Amniotic epithelial cell (primary cell): ENCODE measurements at places on chromosomes 7 and 10.

DNA sequence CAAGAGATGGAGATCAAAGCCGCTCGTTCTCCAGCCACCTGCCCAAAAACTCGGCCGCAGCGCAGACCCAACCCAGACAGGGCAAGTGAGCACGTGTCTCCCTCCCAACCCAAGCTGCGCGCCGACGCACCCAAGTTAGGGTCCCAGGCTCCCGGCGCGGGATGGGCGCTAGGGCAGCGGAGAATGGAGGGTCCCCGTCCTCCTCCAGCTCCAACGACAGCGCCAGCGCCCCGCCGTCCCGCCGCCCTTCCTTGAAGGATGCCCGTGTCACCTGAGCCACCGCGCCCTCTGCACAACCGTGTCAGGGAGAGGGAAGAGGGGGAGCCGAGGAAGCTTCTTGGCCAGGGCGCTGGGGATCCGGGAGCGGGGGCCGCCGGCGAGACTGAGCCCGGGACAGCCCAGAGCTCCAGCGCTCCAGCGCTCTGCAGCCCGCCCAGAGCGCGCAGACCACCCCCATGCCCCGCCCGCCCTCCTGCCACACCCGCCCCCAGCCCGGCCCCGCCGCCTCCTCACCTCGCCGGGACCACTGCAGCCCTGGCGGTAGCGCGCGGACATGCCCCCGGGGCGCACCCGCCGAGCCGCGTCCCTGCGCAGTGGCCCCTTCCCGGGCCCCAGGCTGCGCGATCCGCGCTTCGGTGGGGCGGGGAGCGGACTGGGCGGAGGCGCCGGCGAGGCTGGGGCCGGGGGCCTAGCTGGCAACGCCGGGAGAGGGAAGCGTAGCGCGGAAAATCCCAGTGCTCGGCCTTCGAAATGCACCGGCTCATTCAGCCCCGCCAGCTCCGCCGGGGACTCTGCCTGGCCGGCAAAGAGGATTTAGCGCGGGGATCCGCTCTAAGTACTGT is at the start of gene SLC16A12:
Gene SLC16A12, minus strand, starts transcription at position 424 of the 842 bp plus-strand sequence. CDS start 73,016 bp downstream, outside the sequence.
- DNase-seq, result no peak

- DNase-seq, result no peak
Measured at GRCh38 chr7:43195256-43195655, 82.8 kb downstream of the HECW1 start.

GRCh38 chr10:74643596-74643975 is 182.8 kb upstream of the KAT6B start:
- DNase-seq, result no peak

DNA sequence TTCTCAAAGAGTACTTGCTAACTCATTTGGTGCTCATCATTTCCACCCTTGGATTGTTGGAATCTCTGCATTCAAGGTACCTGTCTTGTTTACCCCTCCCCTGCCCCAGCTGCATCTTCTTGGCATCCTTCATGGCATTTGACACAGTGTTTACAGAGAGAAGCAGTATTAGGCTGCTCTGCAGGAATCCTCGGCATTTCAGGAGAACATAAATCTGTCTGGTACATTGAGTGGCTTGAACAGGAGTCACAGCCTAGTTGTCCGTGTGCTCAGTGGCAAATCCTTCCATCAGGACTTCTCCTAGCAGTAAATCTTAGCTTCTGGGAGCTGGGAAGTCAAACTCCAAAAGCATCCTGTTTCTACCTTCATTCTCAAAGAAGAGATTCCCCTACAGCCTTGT is 136.8 kb upstream of the YAE1 start:
- DNase-seq, result no peak

DNA sequence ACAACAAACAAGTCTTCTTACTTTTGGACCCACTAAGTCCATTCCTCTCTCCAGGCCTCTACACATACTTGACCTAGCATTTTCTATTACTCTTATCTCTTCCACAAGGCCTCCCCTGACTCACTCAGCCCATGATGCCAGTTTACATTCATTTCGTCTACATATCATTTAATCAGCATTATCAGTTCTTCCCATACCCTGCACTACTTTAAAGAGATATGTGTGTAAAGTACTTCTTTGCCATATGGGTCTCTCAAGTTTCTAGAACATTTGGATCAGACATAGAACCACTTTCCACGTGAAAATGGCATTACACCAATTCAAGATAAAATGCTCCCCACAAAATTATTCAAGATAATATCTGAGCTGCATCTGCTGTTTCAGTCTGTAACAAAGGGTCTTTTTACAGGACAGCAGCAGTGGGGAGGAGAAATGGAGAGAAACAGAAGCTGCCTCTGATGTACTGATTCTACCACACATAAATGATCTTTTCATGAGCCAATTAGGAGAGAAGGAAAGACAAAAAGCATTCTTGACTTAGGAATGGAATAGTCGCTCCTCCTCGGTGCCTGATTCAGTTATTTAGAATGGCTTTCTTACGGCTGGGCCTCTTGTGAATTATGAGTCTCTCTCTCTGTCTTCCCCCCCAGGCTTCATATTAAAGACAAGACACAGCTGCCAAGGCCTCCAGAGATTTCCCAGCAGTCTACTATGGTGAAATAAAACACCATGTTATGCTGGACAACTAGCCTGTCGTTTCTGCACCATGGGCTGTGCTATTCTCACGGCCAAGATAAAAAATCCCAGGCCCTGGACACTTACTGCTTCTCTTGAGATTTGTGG is 46.9 kb upstream of the SEPTIN7 start:
- peak; percentile 96 for DNase-seq

- DNase-seq, result no peak
Measured at GRCh38 chr10:116268976-116269375, 4.0 kb downstream of the GFRA1 start.

GRCh38 chr10:125928928-125929585 is 32.7 kb downstream of the FANK1 start:
- no peak for DNase-seq

DNA sequence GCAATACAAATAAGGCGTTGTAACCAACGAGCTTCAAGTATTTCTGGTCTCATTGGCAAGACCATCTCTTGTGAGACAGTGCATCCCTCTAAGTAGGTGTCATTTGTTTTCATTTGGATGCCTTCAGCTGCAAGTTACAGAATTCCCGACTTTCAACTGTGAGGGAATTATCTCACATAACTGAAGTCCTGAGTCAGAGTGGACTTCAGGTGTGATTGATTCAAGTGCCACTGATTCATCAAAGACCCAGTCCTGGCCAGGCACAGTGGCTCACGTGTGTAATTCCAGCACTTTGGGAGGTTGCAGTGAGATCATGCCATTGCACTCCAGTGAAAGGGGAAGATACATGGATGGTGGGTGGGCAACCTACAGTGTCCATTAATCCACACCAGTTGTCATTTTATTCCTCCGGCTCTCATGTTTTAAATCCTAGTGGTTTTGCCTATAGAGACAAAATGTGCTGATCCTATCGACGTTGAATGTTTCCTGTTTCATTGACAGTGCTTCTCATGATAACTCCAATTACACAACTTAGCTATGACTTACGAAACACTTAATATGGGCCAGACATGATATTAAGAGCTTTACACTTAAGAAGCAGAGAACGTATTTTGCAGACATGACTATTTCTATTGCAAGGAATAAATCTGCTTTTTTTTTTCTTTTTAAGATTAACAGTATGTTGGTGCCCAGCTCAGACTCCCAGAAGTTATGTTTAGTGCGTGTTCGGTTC is 268.0 kb downstream of the FRMD4A start:
- DNase-seq, result peak; percentile 82

DNA sequence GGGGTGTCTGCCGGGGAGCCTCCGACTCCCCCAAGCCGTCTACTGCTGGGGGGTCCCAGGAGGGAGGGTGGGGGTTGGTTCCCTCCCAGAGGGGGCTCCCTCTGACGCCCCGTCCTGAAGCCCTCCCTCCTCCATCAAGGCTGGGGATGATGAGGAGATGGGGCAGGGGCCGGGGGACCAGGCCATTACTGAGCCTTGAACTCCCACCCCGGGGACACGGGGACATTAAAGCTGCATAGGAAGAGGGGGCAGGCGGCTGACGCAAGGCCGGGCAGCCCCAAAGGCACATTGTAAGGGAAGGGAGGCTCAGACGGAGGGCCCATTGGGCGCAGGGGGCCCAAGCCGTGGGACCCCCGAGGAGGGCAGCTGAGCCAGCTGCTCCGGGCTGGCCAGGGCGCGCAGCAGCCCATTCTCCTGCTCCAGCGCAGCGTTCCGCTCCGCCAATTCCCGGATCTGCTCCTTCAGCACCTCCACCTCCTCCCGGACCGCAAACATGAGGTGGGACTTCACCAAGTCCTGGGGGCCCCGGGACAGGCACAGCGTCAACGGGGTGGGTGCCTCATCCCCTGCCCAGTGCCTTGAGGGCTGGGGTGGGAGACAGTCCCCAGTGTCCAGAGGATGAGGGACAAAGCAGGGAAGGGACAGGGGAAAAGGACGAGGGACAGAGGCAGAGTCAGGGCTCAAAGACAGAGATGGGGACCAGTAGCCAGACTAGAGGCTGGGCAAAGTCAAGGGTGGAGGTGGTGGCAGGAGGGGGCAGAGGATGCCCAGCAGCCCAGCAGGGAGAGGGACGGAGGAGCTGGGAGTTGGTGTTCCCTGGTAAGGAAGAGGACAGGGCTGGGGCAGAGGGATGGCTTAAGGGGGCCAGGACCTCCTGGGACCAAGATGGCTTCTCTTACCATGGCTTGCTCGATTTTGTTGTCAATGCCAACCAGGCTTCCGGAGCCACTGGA is 2.9 kb upstream of the SPACDR start:
- DNase-seq, result no peak

DNA sequence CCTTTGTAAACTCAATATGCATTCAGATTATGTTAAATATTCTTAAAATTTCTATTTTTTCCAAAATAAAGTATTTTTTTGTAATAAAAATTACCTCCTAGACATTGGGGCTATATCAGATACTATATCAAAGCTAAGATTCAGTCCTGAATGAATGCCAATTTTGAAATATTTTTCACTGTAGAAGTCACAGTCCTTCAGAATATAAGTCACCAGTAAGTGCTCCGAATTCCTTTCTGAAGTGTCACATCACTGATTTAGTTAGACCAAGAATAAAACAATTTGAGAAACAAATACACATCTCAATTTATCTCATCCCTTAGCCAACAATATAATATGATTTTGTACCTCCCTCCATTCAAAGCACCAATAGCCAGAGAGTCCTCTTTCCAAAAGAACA is 33.9 kb upstream of the GSAP start:
- DNase-seq, result no peak

DNA sequence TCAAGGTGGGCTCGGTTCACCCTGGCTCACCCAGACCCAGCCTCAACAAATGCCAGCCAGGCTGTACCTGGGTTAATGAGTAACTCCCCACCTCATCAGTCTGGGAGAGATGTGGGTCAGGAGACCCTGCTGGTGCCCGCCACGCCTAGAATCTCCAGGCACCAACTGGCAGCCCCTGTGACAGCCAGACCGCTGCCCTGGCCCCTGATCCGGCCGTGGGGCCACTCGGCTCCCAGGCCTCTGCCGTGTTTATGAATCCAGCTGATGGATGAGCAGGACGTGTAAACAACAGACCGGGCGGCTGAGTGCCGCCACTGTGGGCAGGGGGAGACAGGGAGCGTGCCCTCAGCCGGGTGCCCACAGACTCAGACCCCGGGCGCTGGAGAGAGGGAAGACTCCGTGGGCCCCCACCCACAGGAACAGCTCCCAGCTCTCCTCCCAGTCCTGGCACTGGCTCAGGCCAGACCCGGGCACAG is 34.0 kb upstream of the PDGFA start:
- DNase-seq, result no peak

GRCh38 chr10:128382225-128382624 is 256.0 kb upstream of the MKI67 start:
- no peak for DNase-seq
